ENCODE measurements at places on chromosomes 2 and 18. TPM values are rescaled to one million over a fixed set of nuclear protein-coding genes. Genes with fewer than 3 reads are reported as not detected.

DNA sequence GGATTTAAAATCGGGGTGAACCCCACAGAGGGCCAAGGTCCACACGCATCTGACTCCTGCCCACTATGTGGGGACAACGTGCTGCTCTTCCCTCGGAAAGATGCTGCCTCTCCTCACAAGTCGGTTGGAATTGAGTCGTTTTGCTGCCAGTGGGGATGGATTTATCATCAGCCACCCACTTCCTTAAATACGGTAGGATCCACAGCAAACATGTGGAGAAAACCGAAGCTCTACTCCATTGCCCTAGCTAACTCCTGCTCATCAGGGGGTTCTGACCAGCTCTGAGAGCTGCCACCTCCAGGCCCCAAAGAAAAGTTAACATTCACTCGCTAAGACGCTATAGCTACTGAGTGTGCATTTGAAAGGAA, 80.9 kb downstream of the CHRNA1 start:
- no peak for DNase-seq

- DNase-seq: no peak
Observed at GRCh38 chr2:158127380-158127804, 25.7 kb downstream of the UPP2 start.

DNA sequence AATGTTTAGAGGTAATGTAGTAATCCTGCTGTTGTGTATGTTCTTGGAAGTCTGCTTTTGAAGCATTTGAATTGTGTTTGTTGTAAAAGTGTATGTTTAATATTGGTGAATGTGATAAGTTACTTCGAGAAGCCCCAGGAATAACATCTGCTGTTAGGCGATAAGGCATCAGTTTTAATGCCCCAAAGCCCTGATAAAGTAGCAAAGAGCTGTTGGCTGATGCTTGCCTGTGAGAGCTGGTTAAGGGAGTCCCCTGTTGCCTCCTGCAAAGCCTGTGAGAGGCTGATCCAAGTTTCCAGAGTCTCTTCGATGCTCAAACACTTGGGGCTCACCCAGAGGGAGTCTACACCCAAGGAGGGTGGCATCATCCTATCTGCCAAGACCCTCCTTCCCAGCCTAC, 110.3 kb downstream of the RNF152 start:
- no peak for DNase-seq

GRCh38 chr2:63776382-63776781, 65.3 kb upstream of the UGP2 start:
- no peak for DNase-seq

DNA sequence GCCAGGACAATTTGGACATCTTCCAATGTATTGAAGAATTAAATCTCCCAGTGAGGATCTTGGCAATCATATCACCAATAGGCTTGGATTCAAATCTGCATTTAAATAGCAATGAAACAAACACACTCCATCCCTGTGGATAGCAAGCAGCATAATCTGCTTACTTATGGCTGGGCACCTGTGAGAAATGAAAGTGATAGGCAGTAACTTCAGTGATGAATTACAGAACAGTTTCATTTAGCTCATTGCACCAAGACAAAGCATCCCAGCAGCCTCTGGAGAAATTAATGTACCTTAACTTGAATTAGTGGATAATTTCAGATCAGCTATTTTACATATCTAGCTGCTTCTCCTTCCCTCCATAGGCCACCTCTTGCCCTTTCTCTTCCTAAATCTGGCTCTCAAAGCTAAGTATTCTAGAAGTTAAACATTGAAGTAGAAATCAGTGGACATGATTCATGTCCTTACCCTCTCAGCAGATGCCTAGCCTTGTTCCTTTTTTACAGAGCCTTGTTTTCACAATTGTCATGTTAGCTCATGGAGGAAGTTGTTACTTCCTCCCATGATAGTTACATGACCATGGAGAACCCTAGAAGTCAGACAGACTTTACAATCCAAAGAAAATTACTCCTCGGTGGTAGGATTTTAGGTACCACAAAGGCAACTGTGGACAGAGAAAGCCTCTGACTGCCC, 88.5 kb upstream of the TACR1 start:
- no peak for DNase-seq

GRCh38 chr2:106858810-106859209, 27.2 kb downstream of the ST6GAL2 start:
- DNase-seq: no peak

The SPP2 gene
- 0.33 TPM for total RNA-seq

The SNTG2 gene
- total RNA-seq: 4.3 TPM

- no peak for DNase-seq
Observed at GRCh38 chr2:231671270-231672050, 36.9 kb upstream of the PTMA start.

DNA sequence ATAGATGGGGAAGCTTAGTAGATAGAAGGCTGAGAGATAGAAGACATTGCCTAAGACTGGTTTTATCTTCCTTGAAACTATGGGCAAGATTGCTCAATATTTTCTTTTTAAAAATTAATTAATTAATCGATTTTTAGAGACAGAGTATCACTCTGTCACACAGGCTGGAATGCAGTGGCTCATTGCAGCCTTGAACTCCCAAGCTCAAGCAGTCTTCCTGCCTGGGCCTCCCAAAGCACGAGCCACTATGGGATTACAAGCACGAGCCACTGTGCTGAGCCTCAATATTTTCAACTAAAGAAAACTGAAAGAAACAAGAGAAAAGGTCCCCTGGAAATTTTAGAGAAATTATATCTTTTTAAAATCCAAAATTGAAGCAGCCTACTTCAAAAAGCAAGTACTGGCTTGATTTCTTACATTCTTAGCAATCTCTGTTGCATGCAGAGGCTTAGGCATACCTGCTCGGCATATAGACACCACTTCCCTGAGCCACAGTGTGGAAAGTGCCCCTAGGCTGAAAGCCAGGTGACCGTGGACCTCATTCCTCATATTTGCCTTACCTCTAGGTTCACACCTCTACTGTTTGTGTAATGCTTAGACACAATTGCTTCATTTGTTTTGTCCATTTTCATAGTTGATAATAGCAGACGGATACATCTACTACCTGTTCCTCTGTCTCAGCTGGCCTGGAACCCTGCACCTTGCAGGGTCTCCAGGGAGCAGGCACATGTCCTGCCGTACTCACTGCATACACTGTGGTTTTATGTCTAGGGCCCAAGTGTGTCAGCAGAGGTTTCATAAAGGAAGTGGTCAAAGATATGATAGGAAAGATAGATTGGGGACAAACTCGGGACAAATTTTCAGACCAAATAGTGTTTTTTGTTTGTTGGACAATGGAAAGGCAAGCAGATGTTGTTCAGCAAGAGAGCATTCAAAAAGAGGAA, 166.5 kb upstream of the ALPP start:
- DNase-seq: no peak

DNA sequence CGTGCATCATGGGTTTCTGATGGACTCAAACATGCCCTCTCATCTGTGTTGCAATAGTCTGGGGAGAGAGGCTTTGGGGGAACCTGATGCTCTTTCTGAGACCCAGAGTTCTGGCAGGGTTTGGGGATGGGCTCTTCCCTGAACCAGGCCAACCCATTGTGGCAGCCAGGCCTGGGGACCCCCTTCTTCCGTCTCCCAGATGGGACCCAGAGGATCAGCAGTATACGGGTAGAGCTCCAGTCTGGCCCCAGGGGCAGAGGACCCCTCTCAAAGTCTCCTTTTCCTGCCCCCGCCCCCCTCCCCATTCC, 333.7 kb downstream of the DYSF start:
- DNase-seq: no peak

DNA sequence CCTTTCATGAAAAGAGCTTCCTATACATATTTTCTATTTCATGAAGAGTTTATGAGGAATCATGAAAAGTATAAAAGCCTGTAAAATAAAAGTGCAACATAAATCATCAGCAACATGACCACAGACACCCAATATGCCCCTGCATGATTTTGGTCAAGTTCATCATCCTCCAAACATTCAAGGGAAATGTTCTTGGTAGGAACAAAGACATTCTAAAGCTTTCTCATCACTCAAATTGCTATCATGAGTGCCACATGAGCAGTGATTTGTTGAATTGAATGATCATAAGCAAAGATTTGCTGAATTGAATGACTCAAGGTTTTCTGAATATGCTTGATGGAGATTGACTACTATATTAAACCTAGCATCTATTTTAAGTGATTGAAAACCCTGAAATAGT, 172.2 kb downstream of the MBD2 start:
- DNase-seq: no peak

GRCh38 chr18:23926571-23926970, 88.0 kb upstream of the TTC39C start:
- no peak for DNase-seq

- no peak for DNase-seq
Observed at GRCh38 chr2:193695367-193695766, 1500.6 kb upstream of the TMEFF2 start.

GRCh38 chr2:10880586-10881321, 31.0 kb upstream of the KCNF1 start:
- DNase-seq: no peak

DNA sequence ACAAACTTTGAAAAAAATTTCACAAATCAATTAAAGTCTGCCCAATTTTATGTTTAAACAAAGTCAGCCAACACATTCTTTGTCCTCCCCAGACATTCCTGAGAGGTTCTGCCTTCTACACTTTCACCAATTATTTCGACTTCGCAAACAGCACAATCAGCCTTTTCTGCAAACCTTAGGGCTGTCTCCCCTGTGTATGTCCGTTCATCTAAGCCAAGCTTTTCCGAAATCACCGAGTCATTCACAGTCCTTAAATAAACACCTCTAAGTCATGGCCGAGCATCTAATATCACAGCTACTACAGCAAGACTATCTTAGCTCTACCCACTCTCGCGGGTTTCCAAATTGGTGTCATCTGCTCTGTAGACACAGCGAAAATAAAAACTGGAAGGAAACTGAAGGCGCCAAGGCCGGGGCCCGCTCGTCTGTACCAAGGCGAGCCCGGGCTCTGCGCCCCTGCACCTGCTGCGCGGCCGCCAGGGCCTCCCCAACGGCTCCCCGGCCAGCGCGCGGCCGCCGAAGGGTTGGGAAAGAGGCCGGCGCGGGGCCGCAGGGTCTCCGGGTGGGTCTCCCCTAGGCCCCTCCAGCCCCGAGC, 730 bp downstream of the ODC1 start:
- DNase-seq: peak; percentile 48

The CHAC2 gene
- total RNA-seq: 7.4 TPM

The TXNDC2 gene
- 0.21 TPM for total RNA-seq

The LIMS2 gene
- total RNA-seq: 15.7 TPM

DNA sequence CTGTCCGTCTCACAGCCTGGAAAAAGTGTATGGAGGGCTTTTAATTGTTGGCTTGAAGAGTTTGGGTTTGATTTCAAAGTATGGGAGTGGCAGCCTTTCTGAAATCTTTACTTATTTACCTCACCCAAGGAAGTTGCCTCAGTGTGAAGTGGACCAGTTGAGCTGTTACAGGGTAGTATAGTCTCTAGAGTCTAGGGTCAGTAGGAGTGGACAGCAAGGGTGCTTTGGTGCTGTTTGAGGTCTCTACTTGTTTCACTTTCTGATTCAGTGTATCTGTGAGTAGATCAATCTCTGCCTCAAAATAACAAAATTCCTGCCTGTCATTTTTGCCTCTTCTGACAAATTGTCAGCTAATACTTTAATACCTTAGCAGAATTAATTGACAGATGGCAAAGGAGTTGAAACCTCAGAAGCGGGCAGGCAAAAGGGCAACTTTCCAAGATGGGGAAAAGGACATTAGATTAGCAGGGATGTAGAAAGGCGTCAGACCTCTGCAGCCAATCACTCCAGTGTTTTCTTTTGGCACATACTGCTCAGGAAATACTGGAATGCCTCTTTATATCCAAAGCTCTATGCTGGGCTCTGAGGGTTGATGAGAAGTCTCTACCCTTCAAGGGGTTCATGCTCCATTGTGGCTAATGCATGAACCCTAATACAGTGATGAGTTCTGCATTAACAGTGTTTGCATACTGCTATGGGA, 5.9 kb downstream of the RIOK3 start:
- DNase-seq: no peak

- no peak for DNase-seq
Observed at GRCh38 chr2:118309946-118310680, 221.8 kb downstream of the INSIG2 start.

- DNase-seq: no peak
Observed at GRCh38 chr2:46539327-46540276, 60.2 kb downstream of the TMEM247 start.

The CHRND gene
- not detected for total RNA-seq

- no peak for DNase-seq
Observed at GRCh38 chr2:148719195-148719749, 74.7 kb downstream of the EPC2 start.

DNA sequence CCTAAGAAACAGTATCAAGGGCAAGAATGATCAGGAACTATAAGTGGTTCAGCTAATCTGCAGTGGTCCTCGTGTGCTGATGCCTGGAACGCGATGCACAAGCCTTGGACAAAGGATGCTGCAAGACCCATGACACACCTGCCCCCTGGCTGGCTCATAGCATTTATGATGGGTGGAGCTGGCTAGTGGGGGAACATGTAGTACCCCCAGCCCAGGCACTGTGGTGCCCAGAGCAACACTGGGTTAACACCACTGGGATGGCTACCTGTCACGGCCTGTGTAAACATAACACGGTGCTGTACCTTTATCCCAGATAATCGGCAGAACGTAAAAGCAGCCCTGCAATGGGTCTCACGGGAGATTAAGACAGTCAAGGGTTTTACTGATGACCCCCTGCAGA, 60.3 kb upstream of the PEX13 start:
- no peak for DNase-seq

- DNase-seq: no peak
Observed at GRCh38 chr2:211812587-211812986, 726.0 kb downstream of the ERBB4 start.

The B3GNT7 gene
- total RNA-seq: 53.9 TPM

DNA sequence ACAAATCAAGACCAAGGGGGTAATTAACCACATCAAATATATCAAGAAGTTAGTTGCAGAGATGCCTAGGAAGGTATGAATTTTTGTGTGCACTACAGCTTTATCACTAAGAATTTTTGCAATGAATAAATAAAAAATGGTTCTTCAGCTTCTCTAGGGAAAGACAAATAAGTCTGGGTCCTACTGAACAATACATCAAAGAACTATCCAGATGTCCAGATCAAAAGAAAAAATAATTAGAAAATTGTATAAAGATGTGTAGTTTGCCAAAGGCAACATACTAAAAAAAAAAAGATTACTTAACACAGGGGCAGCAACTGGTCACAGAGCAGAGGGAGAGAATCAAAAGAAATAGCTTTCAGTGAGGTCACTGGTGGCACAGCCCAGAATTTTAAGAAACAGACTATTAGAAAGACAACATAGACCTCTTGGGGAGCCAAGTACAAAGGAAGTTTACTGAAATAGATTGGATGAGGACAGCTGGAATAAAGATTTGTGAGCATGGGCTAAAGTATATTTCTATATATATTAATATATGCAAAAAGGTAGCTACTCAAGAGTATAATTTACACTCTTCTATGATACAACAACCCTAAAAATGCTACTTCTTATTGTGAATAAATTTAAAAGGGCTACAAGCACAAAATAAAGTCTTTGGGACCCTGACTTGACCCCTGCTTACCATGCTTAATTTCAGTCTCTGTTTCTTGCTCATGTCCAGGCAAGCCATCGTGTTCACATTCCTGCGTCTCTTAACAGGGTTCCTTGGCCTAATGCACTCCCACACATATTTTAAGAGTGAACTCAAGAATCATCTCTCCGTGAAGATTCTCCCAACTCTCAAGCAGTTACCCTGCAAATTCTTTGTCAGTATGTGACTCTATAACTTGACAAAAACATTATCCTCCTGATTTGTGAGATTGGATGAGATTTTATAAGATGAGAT, 99.0 kb upstream of the GRB14 start:
- no peak for DNase-seq
